ENCODE measurements at places on chromosomes 2 and 18.

DNA sequence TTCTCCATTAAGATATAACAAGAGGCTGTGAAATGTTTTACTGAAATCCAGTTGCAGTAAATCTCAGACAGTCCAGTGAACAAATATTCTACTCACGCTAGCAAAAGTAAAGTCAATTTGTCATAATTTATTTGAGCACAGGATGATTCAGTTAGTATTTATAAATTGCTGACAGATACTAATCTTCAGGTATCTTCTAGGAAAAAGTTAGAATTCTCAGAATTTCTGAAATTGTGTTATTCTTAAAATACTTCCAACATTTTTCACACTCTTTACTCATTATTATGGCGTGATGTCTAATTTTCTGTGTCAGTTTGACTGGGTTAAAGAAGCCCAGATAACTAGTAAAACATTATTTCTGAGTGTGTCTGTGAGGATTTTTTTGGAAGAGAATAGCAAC, 460.2 kb upstream of the ACVR2A start:
- no peak for DNase-seq

DNA sequence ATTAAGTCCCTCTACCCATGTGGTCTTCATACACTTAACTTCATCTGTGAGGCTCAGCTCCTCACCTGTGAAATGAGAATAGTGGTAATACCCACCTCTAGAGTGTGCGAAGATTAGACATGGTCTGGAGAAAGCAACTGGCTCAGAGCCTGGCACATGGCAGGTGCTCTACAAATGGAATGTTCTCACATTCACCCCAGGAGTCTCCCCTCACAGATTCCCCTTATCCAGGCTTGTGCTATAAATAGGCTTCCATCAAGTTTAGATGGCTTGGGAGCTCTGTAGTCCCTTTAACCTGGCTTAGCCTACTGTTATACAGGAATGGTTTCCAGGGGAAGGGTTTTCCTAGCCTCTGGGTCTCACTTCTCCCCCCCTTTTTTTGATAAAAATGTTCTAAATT, 455.9 kb downstream of the RNF144A start:
- no peak for DNase-seq

DNA sequence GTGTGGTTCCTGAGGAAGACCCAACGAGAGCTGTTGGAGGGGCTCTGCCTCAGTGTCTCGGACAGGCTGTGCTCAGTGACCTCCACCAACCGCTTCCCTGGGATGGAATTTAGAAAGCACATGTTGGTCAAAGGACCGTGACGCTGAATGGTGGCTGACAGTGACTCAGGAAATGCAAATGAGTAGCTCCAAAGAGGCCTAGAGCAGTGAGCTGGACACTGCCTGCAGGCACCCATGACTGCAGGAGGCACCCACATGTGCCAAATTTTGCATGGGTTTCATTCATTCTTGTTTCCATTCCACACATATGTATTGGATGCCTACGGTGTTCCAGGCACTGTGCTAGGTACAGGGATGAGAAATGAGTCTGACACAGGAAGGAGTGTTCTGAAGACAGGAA, 46.4 kb downstream of the ACKR3 start:
- DNase-seq: no peak

GRCh38 chr2:172949522-172949921, 126.1 kb upstream of the MAP3K20 start:
- DNase-seq: no peak

- DNase-seq: peak; percentile 83
Measured at GRCh38 chr2:174035981-174036742, 71.0 kb upstream of the SP3 start.

DNA sequence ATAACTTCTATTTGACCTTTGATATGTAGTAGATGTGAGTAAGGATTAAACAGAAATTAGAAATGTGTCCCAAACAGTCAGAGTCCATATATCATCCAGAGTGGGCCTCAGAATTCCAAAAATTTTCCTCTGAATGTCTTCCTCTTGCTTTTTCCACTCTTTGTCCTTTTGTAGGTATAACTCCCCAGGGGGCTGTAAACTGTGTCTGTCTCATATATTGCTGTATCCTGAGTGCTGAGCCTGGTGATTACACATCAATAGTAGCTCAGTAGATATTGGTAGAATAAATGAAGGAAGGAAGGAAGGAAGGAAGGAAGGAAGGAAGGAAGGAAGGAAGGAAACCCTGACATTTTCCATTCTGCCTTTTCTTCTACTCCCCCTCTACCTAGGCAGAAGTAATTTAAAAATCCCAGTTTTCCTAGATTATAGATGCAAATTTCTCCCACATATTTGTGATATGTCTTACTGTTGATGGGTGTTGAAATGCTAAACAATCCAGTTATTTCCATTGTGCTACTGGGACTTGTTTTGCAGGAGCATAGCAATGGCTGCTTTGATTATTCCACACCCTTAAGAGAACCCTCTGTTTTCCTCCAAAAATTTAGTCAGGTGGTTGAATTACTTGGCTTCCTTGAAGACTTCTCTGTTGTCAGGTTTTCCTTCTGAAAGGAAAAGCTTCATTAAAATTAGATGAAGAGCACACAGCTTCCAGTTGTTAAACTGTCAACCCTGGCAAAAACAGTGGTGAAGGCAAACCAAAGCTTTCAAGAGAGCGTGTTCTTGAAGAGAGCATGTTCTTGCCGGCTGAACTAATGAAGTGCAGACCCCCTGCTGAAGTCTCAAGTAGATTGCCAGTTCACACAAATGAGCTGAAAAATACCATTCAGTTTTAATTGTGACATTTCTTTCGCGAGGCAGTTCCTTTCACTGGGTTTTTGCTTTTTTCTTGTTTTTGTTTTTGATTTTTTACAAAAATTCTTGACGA, 147.8 kb downstream of the KCNE4 start:
- no peak for DNase-seq

GRCh38 chr2:37471104-37471503, 126.7 kb downstream of the QPCT start:
- no peak for DNase-seq

All from M059J (cell line).